Spleen (tissue), 13 donors: ENCODE measurements at places on chromosomes 3 and 15. TPM values are rescaled to one million over a fixed set of nuclear protein-coding genes. Genes with fewer than 3 reads are reported as not detected.
A peak's percentile ranks its signal among the peaks of the same experiment; 100 is the strongest.

DNA sequence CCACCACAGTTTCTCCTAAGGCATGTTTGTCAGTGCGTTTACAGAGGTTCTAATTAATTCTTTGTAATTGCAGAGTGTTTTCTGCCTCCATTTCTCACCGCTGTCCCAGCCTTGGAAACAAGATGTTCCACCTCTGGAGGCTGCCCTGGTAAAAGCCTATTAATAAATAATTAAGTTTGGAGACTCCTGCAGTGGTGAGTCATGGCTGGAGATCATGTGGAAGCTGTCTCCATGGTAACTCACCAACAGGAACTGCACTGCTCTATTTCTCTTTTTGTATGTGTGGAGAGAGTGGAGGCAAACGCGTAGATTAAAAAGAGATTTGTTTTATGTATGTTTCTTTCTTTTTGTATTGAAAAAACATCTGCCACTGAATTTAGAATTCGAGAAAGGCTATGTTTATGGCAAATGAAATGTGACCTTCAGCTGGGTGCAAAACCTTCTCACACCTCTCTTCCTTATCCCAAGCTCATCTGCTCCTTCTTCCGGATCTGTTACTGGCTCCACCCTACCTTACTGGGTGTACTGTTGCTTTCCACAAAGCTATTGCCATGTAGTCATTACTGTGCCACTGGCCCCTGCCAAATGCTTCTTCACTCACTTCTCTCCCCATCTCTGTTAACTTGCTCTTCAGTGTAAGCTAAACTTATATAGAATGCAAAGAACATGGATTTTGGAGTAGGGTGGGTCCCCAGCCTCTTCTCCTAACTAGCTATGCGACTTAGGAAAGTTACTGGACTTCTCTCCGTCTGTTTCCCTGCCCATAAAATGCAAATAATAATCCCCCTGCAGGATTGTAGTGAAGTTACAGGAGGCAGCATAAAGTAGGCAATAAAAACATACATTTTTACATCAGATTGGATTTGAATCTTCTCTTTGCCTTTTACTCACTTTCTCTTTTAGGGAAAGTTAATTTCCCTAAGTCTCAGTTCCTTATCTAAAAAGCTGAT is 778.5 kb downstream of the NTRK3 start:
- no peak for DNase-seq

DNA sequence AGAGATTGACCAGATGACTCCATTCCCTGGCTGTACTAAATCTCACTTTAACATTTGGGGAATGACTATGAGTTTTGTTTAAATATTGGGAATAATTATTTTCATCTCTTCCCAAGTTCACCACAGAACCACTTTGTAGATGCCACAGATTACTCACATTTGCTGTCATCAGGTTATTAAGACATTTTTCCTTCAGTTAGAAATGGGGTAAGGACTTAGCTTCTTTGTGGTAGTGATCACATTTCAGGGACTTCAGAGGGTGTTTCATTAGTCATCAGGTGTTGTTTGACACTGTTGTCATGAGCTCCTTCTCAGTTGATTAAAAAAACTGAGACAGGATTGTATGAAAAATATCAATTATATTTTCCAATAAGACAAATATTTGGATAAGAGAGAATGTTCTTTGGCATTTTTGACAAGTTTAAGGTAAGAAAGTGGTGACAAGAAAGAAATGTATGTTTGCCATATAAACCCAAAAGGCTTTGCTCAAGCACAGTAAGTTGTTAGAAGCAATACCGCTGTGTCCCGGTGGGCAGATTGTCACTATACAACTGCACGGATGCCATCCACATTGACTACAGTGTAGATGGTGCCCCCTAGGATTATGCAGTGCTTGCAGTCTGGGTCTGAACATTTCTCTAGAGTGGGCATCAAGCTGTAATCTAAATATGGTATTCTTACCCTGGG is 22.3 kb downstream of the FBXL2 start:
- no peak for DNase-seq

DNA sequence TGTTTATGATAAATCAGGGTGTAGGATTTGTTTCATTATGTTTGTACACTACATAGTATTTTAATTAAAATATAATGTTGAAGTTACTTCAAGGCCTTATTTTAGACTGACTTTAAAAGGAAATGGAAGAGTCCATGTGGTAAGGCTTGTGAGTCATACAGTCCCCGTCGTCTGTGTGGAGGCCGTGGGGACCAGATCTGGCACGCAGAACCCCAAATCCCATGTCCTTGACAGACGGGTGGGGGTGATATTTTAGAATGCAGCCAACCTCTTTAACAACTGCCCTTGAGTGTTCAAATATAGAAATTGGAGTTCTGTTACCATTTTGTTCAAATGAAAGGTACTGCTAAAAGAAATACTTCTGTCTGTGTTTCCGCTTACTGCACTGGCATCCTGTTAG is 35.8 kb downstream of the ABHD17C start:
- no peak for DNase-seq

- DNase-seq: no peak
Observed at GRCh38 chr3:15346516-15346915, 14.1 kb upstream of the SH3BP5 start.

GRCh38 chr15:70258369-70259027 is 160.8 kb upstream of the TLE3 start:
- peak; percentile 90 for DNase-seq

- peak; percentile 52 for DNase-seq
Observed at GRCh38 chr15:29130951-29131839, 138.4 kb downstream of the NSMCE3 start.

GRCh38 chr3:138336454-138336999 is 6.9 kb upstream of the NME9 start:
- no peak for DNase-seq

DNA sequence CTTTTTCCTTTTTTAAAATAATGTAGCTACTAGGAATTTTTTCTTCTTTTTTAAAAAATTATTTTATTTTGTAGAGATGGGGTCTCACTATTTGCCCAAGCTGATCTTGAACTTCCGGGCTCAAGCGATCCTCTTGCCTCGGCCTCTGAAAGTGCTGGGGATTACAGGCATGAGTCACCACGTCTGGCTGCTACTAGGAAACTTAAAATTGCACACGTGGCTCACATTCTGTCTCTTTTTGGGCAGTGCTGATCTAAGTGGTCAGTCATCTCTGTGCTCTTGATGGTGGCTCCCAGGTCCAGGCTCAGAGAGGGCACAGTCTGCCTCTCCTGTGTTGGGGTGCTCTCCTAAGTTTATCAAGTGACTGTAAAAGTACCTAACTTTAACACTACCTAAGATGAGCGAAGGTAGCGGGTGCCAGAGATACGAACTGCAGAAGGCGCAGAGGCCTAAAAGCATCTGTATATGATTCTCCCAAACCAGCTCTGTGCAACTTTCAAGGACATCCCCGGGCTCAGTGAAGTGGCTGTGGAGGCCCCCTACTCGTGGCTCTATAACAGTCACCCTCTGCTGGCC is 52.9 kb upstream of the SEC13 start:
- DNase-seq: peak; percentile 37

GRCh38 chr3:103127098-103127630 is 692.3 kb downstream of the ZPLD1 start:
- no peak for DNase-seq

- DNase-seq: no peak
Observed at GRCh38 chr3:120227710-120228347, 57.2 kb downstream of the GPR156 start.

GRCh38 chr15:37031198-37031597 is 69.2 kb downstream of the MEIS2 start:
- no peak for DNase-seq

- peak; percentile 90 for DNase-seq
Observed at GRCh38 chr3:44058022-44058867, 183.4 kb upstream of the TOPAZ1 start.

DNA sequence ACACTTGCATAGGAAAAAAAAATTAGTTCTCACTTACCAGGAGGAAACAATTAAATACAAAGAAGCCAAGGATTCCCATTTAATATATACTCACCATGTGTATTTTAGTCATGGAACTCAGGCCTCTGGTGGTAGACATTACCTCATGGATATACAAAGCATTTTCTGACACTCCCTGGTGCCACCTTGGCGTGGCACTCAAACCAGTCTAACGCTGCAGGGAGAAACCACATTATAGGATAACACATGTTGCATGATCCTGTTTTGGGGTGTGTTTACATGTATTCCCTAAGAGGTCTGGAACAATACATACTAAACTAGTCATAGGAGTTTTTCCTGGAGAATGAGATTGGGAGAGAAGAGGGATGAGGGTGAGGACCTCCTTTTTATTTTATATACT is 5.9 kb upstream of the RTF1 start:
- DNase-seq: no peak

DNA sequence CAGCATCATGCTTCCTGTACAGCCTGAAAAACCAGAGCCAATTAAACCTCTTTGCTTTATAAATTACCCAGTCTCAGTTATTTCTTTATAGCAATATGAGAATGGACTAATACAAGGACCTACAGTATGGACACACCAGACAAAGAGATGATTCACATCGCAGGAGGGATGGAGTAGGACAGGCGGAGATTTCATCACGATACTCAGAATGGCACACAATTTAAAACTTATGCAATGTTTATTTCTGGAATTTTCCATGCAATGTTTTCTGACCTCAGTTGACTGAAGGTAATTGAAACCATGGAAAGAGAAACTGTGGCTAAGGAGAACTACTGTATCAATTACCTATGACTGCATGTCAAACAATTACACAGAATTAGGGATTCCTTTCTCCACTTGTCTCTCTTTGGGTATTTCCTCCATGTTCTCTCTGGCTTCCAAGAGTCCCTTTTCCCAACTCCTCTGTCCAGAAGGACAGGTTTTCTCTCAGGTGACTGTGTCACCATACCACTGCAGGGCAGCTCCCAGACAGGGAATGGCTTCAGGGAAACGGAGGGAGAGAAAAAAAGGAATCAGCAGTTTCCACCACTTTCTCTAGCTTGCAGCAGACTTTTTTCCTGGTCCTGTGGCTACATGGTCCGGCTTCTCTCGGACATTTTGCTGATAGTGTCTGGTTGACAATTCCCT is 3.0 kb upstream of the ANO10 start:
- DNase-seq: no peak

- DNase-seq: no peak
Observed at GRCh38 chr15:46300716-46301115, 665.9 kb downstream of the SQOR start.

DNA sequence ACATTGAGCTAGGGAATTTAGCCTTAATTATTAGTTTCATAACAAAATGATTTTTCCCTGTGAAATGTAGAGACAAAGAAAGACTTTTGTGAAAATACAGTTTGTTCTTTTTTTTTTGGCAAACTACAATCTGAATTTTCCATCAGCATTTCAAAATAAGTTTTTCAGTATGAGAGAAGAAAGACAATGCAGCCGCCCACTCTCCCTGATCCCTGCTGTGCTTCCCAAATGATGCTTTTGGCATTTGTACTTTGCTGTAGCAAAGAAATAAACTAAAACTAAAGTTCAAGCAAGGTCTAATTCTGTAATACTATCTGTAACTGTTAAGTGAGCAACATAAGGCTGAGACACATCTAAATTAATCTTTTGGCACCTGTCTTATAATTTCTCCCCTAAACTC is 782.2 kb downstream of the VGLL3 start:
- DNase-seq: no peak

Gene SLC6A20
- 0.49 TPM for total RNA-seq

Gene ZDHHC23
- 6.3 TPM for total RNA-seq
